Stimulated activated CD4-positive, alpha-beta T cell treated with anti-CD3 and anti-CD28 coated beads, Interleukin-12 subunit alpha, Interleukin-12 subunit beta, amount 100 ng/mL, for 24 hours (primary cell): ENCODE measurements at places on chromosomes 5 and 9.

DNA sequence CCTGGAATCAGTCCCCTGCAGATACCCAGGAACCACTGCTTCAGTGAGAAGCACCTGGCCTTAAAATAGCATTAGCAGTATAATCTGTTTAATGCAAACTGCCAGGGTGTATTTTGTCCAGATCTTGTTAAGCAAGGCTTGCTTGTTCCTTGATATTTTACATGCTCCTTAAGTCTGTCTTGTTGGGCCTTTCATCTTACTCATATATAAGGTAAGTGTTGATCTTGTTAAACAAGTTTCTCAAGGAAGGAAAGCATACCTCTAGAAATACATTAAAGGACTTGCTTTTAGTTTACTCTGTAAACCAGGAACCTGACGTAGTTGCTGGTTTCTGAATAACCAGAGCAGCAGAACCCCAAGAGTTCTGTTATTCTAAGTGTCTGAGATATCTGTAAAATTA is 13.7 kb downstream of the HSPA4 start:
- no peak for DNase-seq

GRCh38 chr5:52928689-52929088 is 60.5 kb upstream of the ITGA2 start:
- no peak for DNase-seq

DNA sequence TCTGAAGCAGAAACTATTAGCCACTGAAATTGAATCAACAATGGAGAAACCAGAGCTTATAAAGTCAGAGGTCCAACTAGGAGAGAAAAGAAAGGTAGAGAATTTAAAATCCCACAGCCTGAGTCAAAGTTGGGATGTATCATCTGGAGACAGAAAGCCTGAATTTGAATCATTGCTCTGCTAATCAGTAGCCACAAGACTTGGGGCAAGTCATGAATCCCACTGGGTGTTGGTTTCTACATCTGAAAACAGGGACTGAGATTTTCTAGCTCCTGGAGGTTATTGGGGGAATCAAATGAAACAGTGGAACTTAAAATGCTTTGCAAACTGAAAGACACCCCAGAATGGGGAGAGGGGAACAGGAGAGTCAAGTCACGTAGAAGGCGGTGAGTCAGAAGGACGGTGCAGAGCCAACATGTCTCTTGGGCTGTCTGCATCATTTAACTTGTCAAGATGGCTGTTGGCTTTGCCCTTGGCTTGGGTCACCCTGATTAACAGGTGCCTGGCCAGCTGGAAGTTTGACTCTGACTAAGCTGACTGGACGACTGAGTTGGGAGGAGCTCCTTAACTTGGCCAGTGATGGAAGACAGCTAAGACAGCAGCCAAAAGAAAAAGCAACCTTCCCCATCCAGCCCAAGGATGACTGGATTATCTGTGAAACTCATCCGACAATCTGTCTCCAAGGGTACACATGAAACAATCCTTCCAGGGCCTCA is 60.6 kb upstream of the ADRA1B start:
- DNase-seq: no peak

DNA sequence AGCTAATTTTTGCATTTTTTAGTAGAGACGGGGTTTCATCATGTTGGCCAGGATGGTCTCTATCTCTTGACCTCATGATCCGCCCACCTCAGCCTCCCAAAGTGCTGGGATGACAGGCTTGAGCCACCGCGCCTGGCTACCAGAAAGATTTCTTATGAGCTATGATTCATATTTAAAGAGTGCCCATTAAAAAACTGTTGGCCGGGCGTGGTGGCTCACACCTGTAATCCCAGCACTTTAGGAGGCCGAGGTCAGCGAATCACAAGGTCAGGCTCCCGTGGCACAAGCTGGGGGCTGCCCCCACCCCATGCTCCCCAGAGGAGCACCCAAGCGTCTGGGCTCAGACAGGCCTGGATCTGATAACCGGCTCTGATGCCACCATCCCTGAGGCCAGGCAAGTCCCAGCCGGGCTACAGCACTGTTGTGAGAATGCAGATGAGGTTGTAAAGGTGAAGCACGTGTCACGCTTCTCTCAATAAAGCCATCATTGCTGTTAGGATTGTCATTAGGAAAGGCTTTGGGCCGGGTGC is 13.9 kb downstream of the QRFP start:
- DNase-seq: no peak

DNA sequence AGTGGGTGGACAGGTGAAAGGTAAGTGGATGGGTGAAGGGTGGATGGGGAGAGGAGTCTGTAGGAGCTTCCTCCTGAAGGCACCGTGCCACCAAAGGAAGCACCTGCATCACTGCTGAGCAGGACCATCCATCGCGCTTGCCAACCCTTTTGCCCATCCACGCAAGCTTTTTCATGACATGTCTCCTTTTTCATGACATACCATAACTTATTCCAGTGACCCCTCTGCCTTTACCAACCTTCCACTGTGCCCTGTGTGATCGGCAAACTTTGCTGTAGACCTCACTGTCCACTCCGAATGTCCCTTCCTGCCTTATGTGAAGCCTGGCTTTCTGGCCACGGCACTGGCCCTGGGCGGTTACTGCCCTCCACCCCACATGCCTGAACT is 13.4 kb downstream of the FLT4 start:
- DNase-seq: no peak

DNA sequence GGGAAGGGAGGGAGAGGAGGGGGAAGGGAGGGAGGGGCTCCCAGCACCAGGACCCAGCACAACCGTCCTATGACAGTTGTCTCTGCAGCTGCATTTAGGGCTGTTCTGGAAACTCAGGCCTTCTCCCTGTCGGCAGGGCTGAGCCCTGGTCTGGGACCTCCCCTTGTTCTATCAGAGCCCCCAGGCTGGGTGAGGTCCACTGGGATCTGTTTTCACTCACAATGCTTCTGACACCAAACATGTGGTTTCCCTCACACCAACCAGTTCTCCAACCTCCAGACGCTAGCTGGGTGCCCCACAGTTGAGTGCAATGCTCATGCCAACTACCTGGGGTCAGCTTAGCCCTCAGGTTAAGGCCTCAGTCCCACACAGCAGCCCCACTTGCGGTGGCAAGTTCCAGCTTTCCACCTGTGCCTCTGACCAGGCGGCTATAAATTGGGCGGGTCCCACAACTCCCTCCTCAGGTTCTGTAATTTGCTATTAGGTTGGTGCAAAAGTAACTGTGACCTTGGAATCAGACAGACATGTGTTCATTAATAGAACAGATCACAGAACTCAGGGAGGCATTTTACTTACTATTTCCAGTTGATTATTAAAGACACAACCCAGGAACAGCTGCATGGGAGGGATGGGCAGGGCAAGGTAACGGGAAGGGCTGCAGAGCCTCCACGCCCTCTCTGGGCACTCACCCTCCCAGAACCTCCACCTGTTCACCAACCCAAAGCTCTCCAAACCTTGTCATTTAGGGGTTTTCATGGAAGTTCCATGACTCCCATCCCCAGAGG is 13.5 kb downstream of the ADAMTS2 start:
- DNase-seq: no peak

GRCh38 chr9:112135706-112136105 is 39.4 kb downstream of the SUSD1 start:
- DNase-seq: no peak

GRCh38 chr9:131274674-131275331 is 1.5 kb downstream of the FAM78A start:
- DNase-seq: no peak

GRCh38 chr9:86486891-86487837 is 133.0 kb upstream of the TUT7 start:
- no peak for DNase-seq

- DNase-seq: no peak
Measured at GRCh38 chr9:104774831-104775573, 11.1 kb downstream of the NIPSNAP3B start.

DNA sequence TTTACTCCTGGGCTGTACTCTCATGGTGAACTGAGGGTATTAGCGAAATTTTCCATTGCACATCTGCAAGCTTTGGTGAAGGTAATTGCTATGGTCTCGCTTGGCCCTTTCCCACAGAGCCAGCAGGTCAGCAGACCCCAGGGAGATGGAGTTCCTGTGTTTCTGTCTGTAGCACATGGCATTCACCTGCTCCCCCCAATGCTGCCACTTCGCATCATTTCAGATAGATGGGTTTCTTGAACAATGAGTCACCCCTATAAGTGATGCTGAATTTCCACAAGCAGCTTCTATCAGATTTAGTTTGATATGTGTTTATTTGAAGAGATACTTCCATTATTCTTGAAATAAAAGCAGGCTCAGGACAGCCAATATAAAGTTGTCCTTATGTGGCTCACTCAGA is 117.8 kb downstream of the ERCC6L2 start:
- DNase-seq: no peak

GRCh38 chr9:71249729-71250317 is 128.4 kb upstream of the TRPM3 start:
- no peak for DNase-seq

GRCh38 chr9:11163843-11164242 is 551.0 kb upstream of the PTPRD start:
- DNase-seq: no peak

GRCh38 chr9:100087218-100087617 is 11.6 kb downstream of the ERP44 start:
- DNase-seq: no peak

GRCh38 chr9:16367605-16368231 is 502.8 kb downstream of the BNC2 start:
- no peak for DNase-seq

DNA sequence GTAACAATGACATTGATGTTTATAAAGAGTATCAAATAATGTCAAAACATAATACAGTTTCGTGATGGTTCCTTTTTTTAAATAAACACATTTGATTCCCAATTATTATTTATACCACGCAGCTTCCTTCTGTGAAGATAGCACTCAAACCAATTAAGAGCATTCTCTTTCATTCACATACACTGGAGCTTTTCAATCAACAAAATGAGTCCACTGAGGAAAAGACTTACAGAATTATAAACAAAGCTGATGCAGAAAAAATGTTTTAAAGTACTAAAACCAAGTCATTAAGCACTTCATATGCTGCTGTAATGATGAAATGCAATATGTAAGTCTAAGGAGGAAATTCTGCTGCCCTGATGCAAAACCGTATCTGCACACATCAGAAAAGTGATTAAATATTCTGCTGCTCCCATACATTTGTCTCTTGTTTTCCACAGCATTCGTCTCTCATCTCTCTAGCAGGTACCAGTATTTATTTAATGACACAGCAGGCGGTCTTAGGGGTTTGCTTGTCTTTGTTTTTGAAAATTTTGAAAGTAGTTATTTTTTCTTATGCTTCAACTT is 147.1 kb downstream of the CDH10 start:
- DNase-seq: no peak

DNA sequence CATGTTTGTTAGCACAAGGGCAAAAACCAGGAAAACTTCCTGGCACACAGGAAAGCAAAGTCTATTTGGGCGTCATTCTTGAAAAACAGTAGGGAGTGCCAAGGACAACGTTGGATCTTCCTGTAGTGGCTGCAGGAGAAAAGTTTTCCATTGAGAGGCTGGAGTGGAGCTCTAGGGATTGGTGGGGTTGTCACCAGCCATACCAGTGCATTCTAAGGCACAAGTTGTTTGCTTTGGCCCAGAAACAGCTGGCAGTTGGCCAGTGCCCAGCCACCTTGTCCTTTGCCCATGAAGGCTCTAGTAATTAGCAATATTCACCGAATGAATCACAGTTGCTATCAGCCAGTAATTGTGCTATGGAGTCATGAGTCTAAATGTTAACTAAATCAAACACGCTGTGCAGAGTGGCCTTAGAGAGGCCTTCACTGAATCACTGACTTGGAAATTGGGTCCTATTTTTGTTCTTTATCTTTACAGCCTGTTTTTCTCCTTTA is 26.4 kb downstream of the TNFSF15 start:
- DNase-seq: no peak

DNA sequence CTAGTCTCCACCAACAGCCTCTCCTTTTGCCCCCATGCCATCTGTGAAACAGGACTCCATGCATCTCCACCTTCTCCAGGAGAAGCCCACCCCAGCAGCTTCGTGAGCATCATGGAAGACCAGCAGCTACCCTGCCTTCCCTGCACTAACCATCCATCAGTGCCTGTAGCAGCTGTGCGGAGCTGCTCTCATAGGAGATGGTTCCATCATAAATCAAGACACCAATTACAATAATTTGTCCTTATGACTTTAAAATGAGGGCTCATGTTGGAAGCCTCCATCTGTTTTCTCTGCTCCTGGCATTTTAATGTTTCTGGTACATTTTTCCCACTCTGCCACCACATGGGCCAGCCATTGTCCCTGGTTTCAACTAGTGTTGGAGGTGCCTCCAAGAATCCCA is 69.9 kb downstream of the FGF1 start:
- DNase-seq: no peak

GRCh38 chr5:2135354-2135753 is 252.6 kb upstream of the IRX4 start:
- no peak for DNase-seq

DNA sequence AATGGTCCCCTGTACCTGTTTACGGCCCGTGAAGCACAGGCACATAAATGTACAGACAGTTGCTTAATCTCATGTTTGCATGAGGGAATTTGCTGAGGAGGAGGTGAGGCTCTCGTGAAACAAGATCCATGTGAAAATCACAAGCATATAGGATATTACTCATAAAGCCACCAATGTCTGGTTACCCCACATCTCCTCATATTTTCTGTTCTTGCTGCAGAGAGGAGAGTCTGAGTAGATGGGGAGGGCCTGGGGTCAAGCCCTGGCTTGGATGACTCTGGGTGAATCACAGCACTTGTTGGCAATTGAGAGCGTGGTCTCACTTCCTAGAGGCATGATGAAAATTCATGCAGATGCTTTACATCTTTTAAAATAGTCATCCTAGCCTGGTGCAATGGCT is 975 bp downstream of the AGXT2 start:
- DNase-seq: no peak

DNA sequence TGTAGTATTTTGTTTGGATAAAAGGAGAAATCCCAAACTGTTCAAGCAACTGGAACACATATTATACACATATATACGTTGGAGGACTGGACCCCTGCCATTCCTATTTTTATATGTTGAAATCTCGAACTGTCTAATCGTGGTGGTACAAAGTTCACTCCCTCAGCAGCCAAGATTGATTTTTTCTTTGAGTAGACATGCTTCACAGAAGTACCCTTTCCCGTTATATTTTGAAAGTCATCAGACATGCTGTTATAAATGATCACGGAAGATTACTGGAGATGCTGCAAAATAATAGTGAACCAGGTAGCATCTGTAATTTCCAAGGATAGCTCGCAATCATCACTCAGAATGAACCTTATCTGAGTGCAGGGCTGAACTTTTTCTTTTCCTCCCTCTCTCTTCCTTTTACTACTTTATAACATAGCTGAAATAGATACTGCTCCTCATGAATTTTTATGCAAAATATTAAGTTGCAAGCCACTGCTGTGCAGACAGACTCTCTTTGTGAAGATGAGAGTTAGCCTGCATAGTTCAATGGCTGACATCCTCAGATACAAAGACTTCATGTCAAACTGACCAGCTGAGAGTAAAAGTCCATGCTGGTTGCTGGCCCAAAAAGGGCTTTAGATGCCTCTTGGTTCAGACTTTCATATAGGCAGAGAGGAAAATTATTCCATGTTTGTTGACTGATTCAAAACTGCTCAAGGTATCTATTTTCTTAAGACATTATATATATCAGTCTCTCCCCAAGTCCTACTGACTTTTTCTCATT is 451.9 kb downstream of the TMEM38B start:
- DNase-seq: no peak

- DNase-seq: peak; percentile 57
Measured at GRCh38 chr9:136438548-136439480, 831 bp downstream of the INPP5E start.

- no peak for DNase-seq
Measured at GRCh38 chr5:158751961-158752655, 347.6 kb downstream of the EBF1 start.

- DNase-seq: no peak
Measured at GRCh38 chr9:8096091-8096490, 296.5 kb upstream of the DMAC1 start.

GRCh38 chr5:96439477-96440184 is 6.6 kb upstream of the PCSK1 start:
- no peak for DNase-seq
